ENCODE measurements at places on chromosomes 13 and 19.

DNA sequence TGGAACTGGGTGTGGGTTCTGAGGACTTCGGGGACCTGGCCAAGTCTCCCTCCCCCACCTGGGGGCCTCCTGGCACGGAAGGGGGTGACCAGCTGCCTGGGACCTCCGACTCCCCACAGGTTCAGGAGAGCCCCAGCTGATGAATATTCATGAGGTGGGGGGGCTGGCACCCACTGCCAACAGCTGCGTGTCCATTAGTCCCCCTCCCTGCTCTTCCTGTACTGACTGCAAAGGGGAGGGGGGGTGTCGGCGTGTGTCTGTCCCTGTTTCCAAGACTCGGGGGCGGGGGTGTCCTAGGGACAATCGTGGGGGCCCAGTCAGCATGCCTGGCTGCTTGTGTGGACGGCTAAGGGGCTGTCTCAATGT is 10.6 kb upstream of the NFIX start:
- no peak for DNase-seq

- no peak for DNase-seq
These were observed 1.7 kb upstream of the FAM83E start for GRCh38 chr19:48616491-48617056.

- peak; percentile 57 for DNase-seq
These were observed 52.2 kb upstream of the CYP4F8 start for GRCh38 chr19:15562861-15563260.

- DNase-seq: peak; percentile 19
These were observed 475 bp upstream of the ZC3H4 start for GRCh38 chr19:47113850-47114651.

DNA sequence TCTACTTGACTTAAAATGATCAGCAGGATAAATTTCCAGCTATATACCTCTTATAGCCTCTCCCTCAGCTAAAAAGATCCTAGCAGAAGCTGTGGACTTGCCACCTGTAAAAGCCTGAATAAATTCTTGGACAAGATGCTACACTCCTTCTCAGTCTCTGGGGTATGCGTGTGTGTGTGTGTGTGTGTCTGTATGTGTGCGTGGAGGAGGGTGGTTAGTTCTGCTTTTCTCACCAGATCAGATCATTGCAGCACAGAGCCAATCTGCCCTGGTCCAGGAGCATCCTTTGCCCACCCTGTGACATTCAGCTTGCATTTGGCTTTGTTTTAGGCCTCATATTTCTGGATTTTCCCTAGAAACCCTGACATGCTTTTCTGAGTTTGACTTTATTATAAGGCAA is 438.3 kb downstream of the RFC3 start:
- no peak for DNase-seq

GRCh38 chr13:113841353-113841650 is 22.6 kb downstream of the GAS6 start:
- DNase-seq: no peak
